ACHN (cell line): ENCODE measurements at places on chromosomes 4 and X.

GRCh38 chr4:59987289-59987688, 1212.8 kb upstream of the ADGRL3 start:
- DNase-seq: no peak

- peak; percentile 60 for DNase-seq
Measured at GRCh38 chr4:83599183-83599582, 63.3 kb downstream of the GPAT3 start.

- no peak for DNase-seq
Measured at GRCh38 chr4:134189480-134189879, 12.1 kb downstream of the PABPC4L start.

GRCh38 chr4:165010991-165011390, 20.8 kb upstream of the TRIM60 start:
- DNase-seq: no peak

GRCh38 chr4:55781341-55781740, 38.2 kb upstream of the EXOC1L start:
- DNase-seq: no peak

- DNase-seq: no peak
Measured at GRCh38 chr4:144450526-144450925, 195.4 kb upstream of the HHIP start.

DNA sequence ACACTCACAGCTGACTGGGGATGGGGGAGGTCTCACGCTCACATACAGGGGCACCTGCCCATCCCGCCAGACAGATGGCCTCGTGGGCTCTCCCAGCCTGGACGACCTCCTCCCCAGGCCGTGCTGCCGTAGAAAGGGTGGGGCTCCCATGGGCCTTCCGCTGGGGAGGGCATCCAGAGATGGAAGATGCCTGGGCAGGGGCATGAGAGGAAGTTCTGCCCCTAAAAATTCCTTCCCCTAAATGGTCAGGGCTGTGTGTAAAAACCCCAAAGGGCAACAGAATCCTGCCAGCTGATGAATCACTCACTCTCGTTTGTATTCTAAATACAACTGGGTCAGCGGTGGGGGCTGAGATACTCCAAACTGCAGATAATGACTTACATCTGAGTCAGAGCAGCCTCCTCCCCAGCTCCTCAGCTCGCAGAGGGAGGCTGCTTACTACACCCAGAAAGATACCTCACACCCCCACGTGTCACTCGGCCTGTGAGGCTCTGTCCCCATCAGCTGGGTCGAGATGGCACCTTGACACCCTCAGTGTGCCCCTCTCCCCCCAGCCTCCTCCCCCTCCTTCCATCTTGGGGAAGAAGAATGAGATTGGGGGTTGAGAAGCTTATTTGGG, 10.1 kb downstream of the WDR1 start:
- DNase-seq: peak; percentile 90

GRCh38 chrX:134865682-134866255, 125.0 kb upstream of the SMIM10 start:
- DNase-seq: no peak

DNA sequence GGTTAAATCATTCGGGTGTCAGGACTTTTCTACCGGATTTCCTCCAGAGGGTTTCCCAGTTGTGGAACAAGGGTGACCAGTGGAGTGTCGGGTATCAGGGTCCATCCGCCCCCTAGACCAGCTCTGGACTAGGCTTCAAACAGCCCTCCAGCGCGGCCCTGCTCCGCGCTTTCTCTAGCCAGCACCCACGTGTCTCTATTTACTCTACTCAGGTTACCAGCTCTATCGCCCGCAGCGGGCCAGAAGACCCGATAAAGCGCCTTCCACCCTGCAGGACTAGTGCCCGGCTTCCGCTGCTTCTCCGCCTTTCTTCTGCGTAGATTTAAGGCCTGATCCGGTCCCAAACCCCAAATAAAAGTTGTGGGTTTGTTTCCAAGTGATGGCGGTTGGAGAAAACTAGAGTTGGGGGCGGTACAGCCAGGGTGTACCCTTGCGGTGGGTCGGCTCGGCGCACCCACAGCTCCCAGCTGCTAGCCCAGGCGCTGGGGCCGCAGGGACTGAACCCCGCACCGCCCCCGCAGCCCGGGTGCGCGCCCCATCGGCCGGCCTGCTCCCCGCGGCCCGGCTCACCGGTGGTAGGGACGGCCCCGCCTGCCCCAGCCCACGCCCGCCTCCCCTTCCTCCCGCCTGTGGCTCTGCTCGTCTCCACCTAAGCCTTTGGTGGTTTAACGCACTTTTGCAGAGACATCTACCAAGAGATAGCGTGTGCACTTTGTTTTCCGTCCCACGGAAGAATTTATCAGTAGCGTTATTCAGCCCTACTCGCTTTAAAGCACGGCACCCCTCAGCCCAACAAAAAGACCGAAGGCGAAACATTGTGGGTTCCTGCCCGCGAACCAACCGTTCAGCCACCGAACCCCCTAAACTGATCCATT, 2.1 kb downstream of the LEF1 start:
- DNase-seq: no peak

DNA sequence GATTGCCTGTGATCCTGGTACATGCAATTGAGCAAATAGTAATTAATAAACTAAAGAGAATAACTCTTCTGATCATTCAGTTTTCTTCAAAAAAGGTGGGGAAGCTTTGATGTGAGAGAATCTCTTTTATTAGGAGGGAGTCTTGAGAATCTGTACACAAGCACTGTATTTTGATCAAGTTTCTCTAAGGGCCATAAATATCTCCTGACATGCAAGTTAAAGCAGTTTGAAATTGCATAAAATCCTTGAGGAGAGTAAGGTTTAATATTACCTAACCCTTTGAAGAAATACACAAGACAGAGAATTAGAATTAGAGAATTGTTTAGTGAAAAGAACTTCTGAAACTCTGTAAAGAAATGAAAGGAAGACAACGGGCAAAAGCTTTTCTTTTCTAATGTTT, 326.9 kb downstream of the FAT4 start:
- DNase-seq: no peak

- no peak for DNase-seq
Measured at GRCh38 chr4:53195815-53196661, 169.8 kb downstream of the SCFD2 start.

GRCh38 chr4:141248029-141248428, 27.3 kb downstream of the ZNF330 start:
- DNase-seq: no peak

DNA sequence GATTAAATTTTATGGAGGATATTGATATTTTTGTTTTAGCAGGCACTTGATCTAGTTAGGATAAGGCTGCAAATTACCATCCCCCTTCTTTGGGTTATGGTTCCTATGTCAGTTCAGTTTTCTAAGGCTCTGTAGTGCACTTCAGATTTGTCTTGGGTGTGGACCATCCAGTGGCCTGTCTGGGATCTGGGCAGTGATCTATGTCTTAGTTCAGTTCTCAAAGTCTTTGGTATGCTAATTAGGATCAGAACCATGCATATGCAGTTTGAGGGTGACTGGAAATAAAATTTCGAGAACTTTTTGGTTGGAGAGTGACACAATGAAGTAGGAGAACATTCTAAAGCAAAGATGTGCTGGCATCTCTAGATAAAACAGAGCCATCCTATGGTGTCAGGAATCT, 388.2 kb downstream of the MID1IP1 start:
- no peak for DNase-seq

- DNase-seq: no peak
Measured at GRCh38 chrX:64205441-64205734, at the start of gene AMER1. TSS of gene AMER1 (minus strand) at chrX:64205708. CDS start at chrX:64193286, 12,422 bp downstream.

GRCh38 chrX:43643201-43643600, 12.9 kb upstream of the MAOA start:
- no peak for DNase-seq

DNA sequence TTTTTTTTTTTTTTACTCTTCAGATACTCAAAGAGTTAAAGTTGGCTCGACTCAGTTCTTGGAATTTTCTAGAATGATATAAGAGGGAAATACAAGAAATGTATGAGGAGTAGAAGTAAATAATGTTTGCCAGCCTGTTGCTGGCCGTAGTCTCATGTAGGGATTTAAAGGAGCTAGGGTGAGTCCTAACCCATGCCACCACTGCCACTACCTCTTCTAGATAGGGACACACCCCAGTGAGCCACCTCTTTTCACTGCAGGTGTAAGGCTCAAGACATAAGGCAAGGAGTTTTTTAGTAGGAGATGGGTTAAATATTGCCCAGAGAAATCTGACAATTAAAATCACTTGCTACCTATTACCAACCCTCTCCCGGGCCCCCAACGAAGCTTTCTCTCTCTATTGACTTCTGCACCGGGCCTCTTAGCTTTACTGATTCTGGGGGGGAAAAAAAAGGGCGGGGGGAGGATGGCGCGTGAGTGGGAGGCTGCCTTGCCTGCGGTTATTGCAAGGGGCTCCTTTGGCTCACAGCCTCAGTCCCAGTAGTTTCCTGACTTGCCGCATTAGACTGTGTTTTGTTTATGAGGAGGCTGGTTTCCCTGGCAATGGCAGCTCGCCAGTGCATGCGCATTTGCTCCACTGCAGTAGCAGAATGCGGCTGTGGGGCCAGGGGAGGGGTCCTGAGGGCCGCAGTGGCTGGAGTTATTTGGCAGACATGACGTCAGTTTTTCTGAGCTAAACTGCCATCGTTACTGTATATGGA, 3.0 kb downstream of the LINC00632 start:
- peak; percentile 9 for DNase-seq

GRCh38 chrX:50812995-50813842, 775 bp downstream of the SHROOM4 start:
- peak; percentile 30 for DNase-seq

DNA sequence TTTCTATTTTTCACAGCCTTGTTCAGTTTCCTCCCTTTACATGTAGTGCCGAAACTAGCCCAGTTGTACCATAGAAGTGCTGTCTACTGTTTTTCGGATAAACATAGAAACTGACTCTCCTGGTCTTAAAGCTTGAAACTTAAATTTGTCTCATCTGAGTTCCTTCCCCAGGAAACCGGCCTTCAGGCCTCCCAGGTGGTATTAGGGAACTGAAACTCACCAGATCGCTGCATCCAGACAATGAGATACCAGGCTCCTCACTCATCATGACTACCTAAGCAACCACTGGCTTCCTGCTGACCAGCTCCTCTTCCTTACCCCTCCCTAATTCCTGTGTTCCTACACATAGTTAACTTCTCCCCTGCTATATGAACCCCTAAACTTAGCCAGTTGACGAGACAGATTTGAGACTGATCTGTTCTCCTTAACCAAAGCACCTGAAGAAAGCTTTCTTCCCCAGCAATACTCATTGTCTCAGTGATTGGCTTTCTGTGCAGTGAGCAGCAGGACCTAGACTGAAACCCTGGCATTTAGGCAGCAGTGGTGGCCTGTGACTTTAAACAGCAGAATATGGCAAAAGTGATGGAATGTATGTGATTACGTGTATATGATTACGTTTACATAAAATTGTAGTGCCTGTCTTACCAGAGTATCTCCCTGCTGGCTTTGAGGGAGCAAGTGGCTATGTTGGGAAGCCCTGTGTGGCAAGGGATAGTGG, 959.1 kb upstream of the LCORL start:
- DNase-seq: no peak

GRCh38 chr4:167424341-167425256, 190.3 kb upstream of the SPOCK3 start:
- no peak for DNase-seq

DNA sequence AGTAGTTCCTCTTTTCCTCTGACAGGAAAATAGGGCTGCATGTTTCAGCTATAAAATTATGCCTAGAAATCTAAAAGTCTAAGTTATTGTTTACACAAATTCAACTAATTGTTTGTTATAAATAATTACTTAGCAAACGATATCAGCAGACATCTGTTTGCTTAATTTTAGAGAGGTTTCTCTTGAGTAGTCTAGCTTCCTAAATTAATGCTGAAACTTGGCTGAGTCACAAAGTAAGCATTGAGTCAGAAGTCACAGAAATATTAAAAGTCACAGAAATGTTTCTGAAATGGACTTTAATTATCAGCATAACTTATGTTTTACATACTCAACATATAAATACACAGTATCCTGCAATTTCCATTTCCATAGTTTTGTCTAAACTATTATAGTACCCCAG, 1044.0 kb downstream of the CCSER1 start:
- DNase-seq: no peak

DNA sequence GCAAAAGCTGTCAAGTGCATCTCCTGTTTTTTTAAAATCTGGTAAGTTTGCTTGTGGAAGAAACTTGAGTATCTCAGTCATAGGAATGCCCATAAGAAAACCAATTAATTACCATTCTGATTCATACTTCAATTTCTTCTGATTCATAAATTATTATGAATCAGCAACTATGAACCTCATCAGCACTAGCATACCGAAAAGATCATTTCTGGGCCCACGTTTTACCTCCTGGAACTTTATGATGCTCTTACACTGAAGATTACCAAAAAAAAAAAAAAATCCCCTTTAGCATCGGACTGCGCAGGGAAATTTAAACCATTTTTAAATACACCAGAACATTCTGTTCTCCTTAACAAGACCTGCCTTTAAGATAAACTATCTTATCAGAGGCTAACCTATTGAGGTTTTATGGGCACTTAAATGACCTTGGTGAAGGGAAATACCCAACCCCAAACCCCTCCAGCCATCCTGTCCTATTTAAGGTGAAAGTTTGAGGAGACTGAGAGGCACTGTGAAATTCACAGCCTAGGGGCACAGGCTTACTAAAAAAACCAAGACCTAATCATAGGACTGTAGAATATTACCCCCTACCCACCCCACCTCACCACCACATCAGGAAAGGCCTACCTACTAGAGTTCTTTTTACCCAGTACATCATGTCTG, 38.2 kb upstream of the ABCG2 start:
- DNase-seq: no peak

DNA sequence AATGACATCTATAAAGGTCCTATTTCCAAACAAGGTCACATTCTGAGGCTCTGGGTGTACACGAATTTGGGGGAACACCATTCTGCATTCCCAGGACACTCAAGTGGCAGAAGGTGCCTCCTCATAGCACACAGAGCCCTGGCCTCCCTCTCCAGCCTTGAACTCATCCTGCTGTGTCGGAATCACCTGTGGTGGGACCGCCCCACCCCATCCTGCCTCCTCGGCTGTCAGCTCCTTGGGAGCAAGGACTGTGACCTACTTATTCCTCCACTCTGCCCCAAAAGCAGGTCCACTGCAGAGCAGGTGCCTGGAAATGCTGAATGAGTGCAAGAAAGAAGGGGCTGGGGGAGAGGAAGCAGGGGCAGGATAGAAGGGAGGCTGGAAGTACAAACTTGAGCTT, 33.5 kb downstream of the HTRA3 start:
- DNase-seq: no peak

GRCh38 chr4:87078987-87079486, 141.4 kb downstream of the KLHL8 start:
- no peak for DNase-seq

- no peak for DNase-seq
Measured at GRCh38 chr4:13461191-13461905, 22.8 kb downstream of the RAB28 start.

- DNase-seq: no peak
Measured at GRCh38 chr4:98574816-98575215, 83.6 kb downstream of the TSPAN5 start.
